T-cell (primary cell): ENCODE measurements at places on chromosomes 2 and 18. TPM values are rescaled to one million over a fixed set of nuclear protein-coding genes. Genes with fewer than 3 reads are reported as not detected.

The CNDP1 gene
- not detected for total RNA-seq

The SDC1 gene
- total RNA-seq, result 1.2 TPM

The OSBPL1A gene
- total RNA-seq, result 3.3 TPM

The DCAF17 gene
- total RNA-seq, result 23.9 TPM
